AG09319 (cell line): ENCODE measurements at places on chromosomes 1 and 21.

- DNase-seq: no peak
Measured at GRCh38 chr1:14143777-14144176, 443.8 kb downstream of the PRDM2 start.

DNA sequence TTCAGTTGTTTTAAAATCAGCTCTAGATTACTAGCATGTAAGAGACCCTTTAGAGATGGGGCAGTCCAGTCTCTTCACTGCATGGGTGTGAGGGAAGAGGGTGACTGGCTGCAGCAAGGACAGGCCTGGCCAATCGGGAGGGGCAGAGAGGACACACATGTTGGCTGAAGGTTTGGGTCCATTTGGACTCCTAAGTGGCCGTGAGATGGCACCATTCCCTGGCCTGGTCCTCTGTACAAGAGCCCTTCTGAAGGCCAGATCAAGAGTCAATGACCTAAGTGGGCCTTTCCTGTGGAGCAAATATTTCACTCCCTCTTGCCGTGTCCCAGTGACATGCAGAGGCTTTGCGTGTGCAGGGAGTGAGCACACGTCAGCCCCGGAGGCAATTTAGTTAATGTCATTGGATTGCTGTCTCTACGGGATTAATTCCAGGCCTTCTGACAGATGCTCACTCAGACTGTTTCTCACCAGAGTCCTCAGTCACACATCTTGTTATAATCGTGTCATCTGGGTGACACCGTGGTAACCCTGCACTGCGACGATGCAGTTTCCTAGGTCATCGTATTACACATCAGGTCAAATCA is 613.0 kb downstream of the NPHP4 start:
- DNase-seq: no peak

GRCh38 chr21:24705201-24705600 is 902.1 kb downstream of the MRPL39 start:
- DNase-seq: no peak

DNA sequence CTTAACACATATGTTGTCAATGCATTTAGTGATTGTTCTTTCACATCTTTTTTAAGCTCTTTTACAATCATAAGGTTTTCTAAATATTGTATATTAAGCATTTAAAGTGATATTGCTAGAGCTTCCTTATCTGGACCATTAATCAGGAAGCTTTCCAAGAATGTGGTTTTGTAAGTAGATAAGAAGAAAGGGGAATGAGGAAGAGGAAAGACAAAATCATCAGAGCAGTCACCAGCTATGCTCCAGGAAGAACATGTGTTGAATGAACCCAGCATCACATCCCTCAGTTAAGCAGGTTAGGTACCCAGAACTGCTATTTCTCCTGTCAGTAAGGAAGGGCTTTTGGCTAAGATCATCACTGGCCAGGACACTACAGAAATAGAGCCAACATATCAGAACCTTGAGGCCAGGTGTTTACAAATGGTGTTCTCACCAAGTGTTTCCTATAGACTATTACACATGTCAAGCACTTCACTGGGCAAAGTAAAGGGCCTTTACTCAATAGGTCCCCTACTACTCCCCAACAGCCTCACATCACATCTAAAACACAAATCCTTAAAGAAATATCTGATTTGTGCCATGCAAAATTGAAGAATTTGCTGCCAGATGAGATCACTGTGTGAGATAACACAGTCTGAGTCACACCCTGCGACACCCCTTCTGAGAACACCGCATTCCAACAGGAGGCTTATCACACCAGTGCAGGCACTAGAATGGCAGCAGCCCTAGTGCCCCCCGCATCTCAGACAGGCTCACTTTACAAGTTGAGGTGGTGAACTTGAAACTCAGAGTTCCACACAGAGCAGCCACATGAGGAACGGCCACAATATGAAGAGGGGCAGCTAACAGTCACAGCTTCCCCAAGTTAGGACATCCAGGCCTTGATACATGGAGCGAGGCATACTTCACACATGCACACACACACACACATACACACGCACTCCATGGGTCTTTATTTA is 1.8 kb upstream of the SPRR2A start:
- no peak for DNase-seq

DNA sequence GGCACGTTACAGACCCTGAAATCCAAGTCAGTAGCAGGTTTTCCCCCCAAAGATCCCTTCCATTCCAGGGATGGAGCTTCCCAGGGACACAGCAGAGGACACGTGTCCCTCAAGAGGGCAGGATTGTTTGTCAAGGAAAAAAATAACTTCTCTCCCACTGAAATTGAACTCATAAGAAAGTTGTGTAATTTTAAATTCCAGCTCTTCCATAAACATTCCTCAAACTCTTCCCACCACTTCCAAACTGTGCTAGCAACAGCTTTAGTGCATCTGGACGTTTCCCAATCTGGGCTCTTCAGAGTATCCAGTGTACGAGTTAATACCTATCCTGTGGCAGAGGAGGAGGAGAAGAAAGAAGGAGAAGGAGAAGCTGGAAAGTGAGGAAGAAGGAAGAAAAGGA is 79.6 kb downstream of the PSMG1 start:
- DNase-seq: no peak

DNA sequence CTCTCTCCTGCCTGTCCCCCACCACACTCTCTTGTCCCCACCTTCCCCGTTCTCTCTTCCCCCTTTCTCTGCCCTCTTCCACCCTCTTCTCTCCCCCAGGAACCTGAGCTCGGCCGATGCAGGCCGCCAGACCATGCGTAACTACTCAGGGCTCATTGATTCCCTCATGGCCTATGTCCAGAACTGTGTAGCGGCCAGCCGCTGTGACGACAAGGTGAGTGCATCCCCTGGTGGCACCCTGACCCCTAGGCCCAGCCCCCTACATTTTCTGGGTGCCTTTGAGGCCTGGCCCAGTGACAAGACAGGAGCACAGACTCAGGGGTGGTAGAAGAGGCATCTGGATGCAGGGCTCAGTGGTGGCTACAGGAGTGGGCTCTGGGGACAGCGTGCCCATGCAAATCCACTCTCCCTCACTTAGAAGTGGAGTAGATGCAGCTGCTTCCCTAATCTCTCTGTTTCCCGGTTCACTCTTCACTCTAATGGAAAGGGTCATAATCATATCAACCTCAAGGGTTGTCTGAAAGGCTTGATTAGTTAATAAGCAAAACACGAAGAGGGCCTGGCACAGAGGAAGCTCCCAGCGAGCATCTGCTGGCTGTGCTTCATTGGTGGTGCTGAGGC is 37.0 kb downstream of the PKP1 start:
- DNase-seq: no peak

DNA sequence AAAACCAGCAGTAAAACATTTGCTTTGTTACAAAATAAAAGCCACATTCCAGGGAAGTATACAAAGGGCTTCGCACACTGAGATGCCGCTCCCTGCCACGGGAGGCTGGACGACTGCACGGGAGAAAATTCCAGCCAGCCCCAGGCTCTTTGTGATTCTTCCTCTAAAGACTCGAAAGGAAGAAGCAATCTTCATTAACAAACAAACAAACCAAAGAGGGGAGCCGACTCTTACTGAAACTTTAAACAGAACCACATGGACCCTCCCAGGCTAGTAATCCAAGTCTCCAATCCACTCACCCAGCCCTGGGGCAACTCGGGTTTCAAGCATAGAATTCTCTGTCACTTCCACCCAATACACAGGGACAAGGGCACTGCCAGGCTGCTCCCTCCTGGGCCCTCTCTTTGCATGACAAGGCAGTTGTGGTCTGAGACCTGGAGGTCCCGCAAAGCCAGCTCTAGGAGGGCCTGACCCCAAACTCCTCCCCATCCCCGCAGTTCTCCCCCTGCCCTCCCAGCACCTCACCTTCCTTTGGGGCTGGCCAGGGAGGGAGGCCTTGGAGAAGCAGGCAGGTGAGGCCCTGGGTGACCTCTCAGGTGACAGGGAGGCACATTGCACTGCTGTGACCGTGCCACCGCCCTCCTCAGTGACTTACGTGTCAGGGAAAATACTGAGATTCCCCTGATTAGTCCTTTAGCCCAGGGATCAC is 26.6 kb upstream of the COL18A1 start:
- peak; percentile 86 for DNase-seq

DNA sequence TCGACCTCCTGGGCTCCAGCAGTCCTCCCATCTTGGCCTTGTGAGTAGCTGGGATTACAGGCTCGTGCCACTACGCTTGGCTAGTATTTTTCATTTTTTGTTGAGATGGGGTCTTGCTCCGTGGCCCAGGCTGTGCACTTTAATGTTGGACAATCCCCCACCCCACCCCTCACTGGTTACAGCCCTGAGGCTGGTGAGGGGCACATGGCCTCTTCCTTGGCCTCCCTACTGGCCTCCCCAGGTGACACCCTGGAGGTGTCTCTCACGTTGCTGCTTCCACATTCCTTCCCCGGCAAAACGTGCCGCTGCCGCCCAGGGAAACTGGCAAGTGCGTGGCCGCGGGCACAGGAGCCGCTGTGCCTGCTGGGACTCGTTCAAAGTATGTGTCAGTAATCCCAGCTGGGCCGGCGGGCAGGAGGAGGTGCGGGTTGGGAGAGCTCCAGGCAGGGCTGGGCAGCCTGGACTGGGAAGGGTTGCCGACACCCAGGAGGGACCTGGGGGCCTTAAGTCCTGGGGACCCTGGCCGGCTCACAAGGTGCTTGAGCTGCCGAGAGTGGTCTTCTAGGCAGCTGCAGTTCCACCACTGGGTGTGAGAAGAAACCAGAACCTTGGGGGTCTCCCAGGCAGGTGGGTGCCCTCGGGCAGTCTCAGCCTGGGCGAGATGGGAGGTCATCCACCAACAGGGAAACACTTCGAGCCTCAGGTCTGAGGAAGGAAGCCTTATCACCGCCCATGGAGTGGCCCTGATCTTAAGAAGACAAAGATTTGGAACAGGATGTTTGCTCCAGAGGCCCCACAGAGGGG is 6.5 kb downstream of the WNT3A start:
- no peak for DNase-seq

DNA sequence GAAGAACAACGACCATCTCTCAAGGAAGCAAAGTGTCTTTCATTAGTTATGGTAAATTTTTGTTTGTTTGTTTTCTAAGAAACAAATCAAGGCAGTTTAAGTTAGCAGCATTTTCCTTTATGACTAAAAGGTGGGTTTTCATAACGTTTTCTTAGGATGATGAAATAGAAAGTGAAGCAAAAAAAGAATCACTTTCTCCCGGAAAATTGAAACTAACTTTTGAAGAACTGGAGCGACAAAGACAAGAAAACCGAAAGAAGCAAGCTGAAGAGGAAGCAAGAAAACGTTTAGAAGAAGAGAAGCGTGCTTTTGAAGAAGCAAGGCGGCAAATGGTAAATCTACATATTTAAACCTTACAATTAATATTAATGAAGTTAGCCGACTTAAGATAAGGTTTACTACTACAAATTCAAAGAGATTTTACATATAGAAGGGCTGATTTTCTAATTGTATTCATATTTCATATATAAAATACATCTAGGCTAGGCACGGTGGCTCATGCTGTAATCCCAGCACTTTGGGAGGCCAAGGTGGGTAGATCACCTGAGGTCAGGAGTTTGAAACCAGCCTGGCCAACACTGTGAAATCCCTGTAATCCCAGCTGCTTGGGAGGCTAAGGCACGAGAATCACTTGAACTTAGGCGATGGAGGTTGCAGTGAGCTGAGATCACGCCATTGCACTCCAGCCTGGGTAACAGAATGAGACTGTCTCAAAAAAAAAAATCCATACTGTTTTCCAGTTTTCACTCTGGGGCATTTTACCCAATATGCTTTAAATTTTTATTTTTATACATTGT is 38.3 kb downstream of the NEXN start:
- DNase-seq: no peak

GRCh38 chr1:22131875-22132486 is 10.9 kb downstream of the WNT4 start:
- no peak for DNase-seq

GRCh38 chr1:19889656-19890055 is 7.5 kb downstream of the OTUD3 start:
- DNase-seq: no peak

- no peak for DNase-seq
Measured at GRCh38 chr1:219264561-219264960, 90.9 kb downstream of the LYPLAL1 start.

- DNase-seq: no peak
Measured at GRCh38 chr1:40075266-40075665, 21.8 kb downstream of the PPT1 start.

GRCh38 chr1:6241107-6241886 is 2.7 kb upstream of the HES3 start:
- DNase-seq: no peak

DNA sequence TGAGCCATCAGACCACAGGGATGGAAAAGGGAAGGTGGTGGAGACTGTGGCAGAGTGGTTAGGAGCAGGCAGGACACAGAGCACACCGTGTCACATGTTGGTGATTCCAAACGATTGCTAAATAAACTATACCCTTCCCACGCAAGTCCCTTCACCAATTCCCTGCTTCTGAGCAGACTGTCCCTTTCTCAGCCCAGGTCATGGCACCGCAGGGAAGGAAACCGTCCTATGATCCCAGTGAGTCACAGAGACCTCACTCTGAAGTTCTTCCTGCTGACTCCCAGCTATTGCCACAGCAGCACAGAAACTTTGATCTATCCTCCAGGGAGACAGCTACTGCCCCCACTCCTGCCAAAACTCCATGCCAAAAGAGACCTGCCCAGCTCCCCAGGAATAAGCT is 19.2 kb downstream of the RIMS3 start:
- no peak for DNase-seq

DNA sequence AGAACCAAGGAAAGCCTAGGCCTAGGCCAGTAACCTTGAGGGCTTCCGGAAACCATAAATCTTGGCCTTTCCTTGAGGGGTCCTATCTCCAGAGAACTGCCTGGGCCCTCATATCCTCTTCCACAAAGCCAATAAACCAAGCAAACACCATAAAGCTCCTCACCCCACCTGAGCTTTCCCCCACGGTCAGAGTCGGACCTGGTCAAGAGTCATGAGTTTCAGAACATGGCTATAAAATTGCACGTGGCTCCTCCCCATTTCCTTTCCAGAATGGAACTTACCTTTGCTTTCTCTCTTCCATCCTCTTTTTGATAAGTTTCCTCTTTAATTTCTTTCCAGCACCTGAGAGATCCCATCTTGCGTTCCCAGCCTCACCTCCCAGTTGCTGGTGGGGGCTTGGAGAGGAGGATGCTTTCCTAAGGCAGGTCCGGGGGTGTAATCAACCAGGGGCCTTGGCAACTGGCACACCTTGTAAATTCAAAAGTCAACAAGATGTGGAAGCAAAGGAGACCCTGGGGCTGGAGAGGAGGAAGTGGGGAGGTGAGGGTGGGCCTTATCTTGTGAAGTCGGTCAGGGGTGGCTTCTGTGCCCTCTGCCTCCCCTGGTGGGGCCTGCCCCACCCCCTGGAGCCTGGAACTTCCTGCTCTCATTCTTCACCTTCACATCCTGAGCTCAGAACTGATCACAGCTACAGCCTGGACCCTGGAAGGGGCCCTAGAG is 259.9 kb downstream of the FOXD2 start:
- DNase-seq: no peak

DNA sequence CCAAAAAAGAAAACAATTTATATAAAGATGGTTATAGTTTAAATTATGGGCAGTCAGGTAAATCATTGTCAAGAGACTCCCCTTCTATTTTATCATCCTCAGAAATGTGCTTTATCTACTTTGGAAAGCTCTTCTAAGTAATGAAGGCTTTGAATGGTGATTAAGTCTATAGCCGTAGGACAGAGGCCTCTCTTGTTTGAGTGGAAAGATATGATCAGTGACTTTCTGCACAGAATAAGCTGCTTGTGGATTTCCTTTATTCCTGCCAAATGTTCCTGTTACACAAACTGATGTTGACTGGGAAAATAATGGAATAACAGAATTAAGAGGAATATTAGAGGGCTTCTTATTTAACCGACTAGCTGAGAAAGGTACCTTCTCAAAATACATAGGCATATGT is 174.6 kb upstream of the IVNS1ABP start:
- no peak for DNase-seq
